Stimulated activated CD4-positive, alpha-beta T cell treated with anti-CD3 and anti-CD28 coated beads, Interleukin-12 subunit alpha, Interleukin-12 subunit beta, amount 100 ng/mL, for 4 hours (primary cell): ENCODE measurements at places on chromosomes 6 and 20.

DNA sequence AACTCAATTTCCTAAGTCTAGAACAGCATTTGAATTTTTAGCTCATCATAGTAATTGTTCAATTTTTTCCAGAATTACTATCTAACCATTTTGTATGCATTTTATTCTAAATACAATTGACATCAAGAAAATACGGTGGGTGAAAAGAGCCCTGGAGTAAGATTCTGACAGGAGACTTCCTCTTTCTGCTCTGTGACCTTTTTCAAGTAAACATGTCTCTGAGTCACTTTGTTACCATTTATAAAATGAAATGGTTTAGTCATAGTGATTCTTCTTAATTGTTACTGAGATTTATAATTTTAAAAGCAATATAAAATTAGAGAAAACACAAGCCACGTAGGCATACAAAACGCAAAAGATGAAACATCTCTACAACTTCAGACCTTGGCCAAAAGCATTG, 80.2 kb downstream of the PLCB1 start:
- DNase-seq = no peak

DNA sequence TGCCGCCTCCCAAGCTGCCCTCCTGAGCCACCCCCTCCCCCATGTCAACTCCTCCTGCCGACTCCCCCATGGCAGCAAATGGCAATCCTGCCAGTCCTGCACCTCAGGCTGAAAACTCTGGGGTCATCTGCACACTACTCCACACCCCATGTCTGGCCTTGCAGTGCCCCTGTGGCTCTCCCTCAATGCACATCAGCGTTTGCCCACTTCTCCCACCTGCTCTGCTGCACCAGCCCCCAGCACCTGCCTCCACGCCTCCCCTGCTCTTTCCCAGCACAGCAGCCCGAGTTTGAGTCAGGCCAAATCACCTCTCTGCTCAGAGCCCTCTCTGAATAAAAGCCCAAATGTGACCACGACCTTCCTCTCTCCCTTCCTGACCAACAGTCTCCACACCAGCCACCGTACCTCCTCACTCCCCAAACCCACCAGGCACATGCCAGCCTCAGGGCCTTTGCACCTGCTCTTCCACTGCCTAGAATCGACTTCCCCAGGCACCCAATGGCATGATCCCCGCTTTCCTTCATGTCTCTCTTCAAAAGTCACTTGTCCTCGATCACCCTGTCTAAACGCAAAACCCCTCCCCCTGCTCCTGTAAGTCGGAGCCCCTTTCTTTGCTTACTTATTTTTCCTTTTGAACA, 4.3 kb downstream of the PXDC1 start:
- DNase-seq = no peak

DNA sequence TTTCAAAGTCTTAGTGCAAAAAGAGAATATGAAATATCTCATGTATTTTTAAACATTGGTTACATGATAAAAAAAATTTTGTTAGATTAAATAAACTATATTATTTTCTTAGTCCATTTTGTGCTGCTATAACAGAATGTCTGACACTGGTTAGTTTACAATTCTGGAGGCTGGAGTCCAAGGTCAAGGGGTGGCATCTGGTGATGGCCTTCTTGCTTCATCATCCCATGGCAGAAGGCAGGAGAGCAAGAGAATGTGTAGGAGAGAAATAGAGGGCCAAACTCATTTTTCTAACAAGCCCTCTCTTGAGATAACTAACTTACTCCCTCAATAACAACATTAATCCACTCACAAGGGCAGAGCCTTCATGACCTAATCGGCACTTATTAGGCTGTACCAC, 11.5 kb upstream of the MCUR1 start:
- DNase-seq = no peak

DNA sequence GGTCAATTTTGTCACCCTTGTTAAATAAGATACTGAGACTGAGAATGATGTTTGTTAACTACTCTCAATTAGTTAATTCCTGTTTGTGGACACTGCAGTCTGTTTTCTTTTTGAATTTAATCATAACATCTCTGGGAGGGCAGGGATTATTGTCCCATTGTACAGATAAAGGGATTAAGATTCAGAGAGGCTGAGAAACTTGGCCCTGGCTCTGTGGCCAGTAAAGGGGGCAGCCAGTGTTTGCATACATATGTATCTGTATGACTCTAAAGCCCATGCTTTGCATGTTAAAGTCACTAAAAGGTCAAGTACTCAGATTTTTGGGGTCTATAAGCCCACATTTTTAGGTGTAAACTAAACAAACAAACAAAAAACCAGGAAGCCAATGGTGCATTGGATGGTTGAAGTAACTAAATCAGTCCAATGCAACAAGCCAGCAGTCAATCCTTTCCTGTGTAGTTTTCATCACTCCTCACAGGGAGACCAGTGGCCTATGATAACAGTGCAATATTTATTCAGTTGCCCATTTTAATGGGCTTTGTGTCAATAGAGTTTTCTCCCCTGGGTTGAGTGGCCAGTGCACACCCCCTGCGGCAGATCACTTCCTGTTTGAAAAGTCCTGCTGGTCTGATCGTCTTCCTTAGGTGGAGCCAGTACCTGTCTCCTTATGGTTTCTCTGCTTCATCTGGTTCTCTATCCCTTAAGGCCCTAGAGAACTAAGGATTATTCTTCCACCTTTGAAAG, 106.7 kb downstream of the SLX4IP start:
- DNase-seq = no peak

GRCh38 chr20:13290724-13291123, 69.7 kb downstream of the ISM1 start:
- DNase-seq = no peak

DNA sequence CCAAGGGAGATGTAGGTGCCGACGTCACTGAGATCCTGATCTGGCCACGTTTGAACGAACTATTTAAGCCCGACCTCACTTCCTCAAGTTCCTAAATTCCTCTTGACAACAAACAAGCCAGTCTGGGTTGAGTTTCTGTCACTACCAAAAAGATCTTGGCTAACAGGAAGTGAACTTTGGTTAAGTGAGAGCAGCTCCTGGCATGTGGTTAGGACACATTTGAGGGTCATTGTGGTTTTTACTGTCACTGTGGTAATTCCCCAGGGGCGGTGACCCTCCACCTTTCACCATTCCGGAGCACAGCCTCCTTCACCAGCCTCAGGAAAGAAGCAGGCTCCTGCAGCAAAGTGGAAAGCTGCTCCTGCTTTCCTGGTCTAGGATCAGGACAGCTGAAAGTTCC, 43.1 kb upstream of the ZNF831 start:
- DNase-seq = no peak

DNA sequence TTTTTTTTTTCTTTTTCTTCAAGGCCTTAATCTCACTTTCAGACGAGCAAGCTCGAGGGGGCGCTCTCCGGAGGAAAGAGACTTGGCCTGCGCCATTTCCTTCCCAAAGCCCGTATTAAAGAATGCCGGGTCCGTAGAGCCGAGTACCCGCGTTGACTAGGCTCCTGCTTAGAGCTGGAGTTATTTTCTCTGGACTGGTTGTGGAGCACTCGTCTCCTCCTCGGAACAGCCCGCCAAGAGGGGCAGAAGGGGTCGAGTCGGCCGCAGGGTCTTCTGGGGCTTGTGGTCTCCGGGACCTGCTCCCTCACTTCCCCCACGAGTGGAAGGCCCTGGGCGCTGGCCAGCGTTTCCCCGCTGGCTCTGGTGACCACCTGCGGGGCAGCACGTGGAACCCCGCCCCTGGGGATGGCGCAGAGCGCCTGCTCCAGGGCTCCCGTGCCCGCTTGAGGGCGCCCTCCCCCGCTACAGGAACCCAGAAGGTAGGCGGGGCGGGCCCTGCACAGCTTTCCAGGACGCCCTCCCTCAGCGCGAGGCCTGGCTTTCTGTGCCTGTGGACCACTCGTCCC, 2.7 kb upstream of the MEI4 start:
- no peak for DNase-seq
